ENCODE measurements at places on chromosomes 16 and 17.
A peak's percentile ranks its signal among the peaks of the same experiment; 100 is the strongest.

DNA sequence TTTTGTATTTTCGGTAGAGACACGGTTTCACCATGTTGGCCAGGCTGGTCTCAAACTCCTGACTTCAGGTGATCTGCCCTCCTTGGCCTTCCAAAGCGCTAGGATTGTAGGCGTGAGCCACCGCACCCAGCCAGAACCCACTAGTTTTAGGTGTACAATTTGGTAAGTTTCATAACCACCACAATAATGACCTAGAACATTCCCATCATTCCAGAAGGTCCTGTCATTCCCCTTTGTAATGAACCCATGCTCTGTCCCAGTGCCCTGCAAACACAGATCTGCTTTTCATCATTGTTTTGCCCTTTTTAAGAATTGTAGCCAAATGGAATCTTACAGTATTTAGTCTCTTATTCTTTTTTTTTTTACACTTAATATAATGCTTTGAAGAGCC is 35.6 kb upstream of the IRF8 start:
- no peak for DNase-seq

- no peak for DNase-seq
Observed at GRCh38 chr17:2444382-2444781, 43.5 kb upstream of the MNT start.

GRCh38 chr16:73890186-73891128 is 406.2 kb upstream of the PSMD7 start:
- DNase-seq: no peak

DNA sequence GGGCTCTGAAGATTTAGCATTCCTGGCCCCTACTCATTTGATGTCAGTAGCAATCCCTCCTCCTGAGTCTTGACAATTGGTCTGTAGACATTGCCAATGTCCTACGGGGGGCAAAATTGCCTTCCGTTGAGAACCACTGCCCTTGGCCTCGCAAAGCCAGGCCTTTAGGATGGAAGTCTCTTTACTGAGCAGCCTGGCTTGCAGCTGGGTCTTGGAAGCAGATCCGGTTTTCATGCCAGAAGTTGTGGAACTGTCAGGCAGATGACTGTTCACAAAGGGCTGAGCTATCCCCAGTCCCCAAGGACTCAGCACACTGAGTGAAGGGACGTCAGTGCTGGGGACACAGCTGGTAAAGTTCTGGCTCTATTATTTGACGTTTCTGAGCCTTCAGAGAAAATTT is 83.2 kb downstream of the WSCD1 start:
- no peak for DNase-seq

GRCh38 chr16:47096297-47096696 is 47.4 kb downstream of the NETO2 start:
- DNase-seq: no peak

DNA sequence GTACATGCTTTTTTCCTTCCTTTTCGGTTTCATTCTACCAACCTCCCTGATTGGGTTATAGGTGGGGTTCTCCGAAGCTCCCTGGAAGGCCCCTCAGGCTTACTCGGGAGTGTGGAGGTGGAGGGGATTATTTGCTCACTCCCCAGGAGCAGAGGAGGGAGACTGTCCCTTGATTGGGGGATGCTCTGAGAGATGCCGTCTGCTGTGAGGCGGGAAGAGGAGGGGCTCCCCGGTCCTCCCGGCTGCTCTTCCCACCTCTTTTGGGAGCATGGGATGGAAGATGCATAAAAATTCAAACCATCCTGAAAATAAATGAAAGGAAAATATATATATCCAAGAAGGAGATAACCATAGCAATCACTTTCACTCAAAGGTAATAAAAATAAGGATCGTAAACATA is 16.1 kb upstream of the RPTOR start:
- no peak for DNase-seq

DNA sequence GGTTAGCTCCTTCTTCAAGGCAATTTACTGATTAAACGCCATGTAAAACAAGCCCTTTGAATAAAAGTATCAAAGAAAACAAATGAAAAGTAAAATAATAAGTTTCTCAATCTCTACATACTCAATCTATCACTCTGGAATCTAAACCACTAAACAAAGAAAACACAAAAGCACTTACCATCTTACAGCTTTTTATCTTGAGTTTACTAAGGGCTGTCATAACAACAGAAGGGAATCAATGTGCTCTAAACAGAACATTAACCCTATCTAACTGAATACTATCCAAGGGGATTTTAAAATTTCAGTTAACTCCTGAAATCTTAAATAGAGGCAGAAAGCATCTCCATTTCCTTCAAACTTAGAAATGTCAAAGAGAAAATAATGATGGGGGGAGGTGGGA is 3.4 kb downstream of the SKA2 start:
- no peak for DNase-seq

GRCh38 chr16:28925386-28926228 is 569 bp upstream of the RABEP2 start:
- peak; percentile 38 for DNase-seq

GRCh38 chr17:62351176-62351575 is 29.2 kb upstream of the EFCAB3 start:
- DNase-seq: no peak
